ENCODE measurements at places on chromosomes 3 and 15.

- no peak for DNase-seq
Measured at GRCh38 chr3:17011728-17012338, 127.1 kb downstream of the PLCL2 start.

DNA sequence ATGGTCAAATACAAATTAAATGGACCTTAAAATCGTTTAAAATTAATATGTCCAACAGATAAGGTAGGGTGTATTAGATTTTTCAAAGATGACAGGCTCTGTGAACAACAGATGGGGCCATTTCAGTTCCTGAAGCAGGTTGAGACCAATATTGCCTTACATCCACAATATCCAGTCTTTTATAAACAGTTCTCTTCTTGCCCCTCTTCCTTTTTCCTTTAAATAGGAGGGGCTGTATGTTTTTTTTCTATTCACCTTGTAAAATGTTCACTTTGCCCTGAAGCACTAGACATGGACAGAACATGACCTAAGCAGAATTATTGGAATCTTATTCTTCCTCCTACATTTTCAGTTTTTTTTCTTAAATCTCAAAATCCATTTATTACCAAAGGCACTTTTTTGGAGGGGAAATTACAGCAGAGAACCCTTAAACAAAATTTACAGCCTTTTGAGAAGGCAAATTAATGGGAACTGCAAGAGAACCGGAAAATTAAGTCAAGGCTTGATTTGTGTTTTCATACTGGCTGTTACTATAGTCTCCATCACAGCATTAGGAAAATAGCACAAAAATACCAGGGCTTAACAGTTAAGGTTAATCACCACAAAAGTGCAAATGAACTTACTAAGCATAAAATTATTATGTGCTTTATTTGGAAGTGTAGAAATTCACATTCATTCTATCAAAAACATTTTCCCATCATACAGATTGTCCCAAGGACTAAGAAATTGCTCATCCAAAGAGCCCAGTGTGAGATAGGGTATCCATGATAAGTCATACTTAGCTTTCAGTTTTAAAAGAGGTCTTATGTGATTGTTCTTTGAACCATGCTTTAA lies 55.8 kb downstream of the CMSS1 start:
- DNase-seq = no peak

DNA sequence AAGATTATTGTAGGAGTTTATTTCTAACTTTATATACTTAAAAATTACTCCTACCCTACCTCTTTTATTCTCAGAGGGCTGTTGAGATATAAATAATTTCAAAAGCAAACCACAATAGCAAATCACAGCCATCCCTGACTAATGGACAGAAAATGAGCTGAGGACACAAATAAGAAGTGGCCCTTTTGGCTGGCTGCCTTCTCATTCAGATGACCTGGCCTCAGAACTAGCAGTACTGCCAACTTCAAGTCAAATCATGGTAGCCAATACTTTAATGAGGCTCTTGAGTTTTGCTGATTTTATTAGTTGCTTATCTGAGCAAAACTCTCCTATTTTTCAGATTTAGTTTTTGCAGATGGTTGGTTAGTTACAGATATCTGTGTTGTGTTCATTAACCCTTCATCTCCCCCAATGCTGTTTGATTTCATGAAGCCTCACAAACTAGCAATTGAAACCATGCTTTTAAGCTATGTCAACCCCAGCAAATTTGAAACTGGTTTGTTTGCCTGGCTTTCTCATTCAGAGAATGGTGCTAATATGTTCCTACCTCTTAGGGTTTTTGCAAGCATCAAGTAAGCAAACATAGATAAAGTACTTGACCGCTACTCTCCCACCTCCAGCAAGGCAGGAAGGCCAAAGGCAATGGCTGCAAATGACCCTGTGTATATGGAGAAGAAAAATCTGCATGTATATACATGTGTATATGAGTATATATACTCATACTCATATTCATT lies 73.4 kb upstream of the HACD2 start:
- DNase-seq = peak; percentile 82

DNA sequence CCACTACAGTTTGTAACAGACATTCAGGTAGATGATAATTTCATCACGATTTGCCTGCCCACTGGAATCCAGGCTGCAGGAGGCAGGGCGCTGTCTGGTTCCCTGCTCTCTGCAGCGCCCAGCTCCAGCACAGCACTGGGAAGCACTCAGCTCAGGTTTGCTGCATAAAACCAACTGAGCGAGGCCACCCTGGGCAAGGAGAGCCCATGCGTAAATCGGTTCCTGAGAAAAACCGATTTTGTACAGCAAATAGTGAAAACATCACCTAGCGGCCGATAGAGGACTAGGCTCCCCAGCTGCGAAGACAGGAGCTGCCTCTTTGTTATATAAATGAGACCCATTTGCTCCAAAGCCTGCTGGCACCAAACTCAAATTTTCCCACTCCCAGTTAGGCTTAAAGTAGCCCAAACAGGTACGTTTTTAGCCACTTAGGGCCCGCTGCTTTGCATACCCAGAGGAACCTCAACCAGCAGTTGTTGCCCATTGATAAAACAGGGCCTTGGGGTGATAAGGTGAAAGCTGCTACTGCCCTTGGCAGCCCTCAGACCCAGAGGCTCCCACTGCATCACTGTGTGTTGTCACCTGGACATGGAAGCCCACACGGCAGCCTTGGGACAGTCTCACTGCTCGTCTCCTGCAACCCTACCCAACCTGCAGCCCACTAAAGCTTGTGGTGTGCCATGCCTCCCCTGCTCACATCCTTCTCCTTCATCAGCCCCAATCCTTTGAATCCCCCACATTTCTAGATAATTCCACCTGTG lies 47.5 kb downstream of the ALDH1L1 start:
- peak; percentile 2 for DNase-seq

GRCh38 chr15:48748535-48748934 lies 62.3 kb downstream of the CEP152 start:
- no peak for DNase-seq

GRCh38 chr3:67059443-67059842 lies 61.3 kb downstream of the KBTBD8 start:
- DNase-seq = no peak

DNA sequence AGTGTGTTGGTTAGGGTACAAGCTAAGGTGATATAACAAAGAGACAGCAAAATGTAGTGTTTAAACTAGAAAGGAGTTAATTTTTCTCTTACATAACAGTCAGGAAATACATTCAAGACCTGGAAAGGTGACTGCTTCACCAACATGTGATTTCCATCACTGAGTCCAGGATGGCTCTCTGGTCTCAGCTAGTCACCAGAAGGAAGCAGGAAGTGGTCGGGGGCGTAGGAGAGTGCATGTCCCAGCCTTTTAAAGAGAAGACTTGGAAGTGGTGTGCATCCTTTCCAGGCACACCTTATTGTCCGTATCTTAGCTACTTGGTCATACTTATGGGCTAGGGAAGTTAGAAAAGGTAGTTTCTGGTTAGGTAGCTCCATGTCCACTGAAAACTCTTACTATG lies 11.1 kb upstream of the UBE2Q2 start:
- no peak for DNase-seq

GRCh38 chr15:77582763-77583162 lies 49.9 kb downstream of the LINGO1 start:
- DNase-seq = no peak

- DNase-seq = no peak
Measured at GRCh38 chr3:36178018-36178417, 202.3 kb upstream of the STAC start.

DNA sequence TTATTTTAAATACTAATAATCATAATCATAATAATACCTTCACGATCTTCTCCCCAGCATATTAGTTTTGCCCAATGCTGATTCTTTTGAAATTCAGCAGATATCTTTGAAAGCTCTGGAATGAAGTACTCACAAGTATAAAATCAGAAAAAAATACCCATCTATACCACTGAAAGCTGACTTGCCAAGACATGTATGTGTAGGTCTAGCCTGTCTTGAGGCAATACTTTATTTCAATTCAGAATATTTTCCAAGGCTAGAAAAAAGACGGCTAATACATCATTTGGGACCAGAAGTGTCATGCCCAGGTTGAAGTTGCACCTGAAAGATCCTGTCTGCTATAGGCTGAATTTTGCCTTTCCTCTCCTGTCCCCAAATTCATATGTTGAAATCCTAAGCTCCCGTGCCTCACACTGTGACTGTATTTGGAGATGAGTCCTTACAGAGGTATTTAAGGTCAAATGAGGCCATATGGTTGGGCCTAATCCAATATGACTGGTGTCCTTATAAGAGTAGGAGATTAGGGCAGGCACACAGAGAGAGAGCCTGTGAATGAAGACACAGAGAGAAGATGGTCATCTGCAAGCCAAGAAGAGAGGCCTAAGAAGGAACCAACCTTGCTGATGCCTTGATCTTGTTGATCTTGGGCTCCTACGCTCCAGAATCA lies 255.9 kb upstream of the CMC1 start:
- peak; percentile 1 for DNase-seq

GRCh38 chr15:55766676-55767075 lies 23.7 kb upstream of the PRTG start:
- DNase-seq = no peak

- no peak for DNase-seq
Measured at GRCh38 chr15:25220834-25221233, 218.0 kb downstream of the UBE3A start.

- DNase-seq = no peak
Measured at GRCh38 chr15:85693277-85693676, 101.4 kb downstream of the KLHL25 start.

GRCh38 chr3:29618395-29619282 lies 337.8 kb downstream of the RBMS3 start:
- DNase-seq = no peak

DNA sequence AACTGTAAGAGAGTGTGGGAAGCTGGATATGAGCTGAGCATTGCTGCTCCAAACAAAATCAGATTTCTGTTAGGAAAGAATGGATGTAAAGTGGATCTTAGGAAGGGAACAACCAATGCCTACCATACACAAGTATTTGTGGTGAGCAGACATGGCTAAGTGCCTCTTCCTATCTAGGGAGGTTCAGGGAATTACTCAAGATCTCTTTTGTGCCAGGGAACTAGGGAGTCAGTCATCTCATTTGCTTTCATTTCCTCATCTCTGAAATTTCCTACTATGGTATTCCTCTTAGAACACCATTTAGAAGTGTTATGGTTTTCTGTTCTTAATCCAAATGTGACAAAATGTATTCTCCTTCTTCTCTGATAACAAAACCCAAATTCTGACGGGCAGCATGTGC lies 396.5 kb downstream of the FHIT start:
- DNase-seq = no peak

GRCh38 chr3:71305231-71306206 lies 278.0 kb downstream of the FOXP1 start:
- no peak for DNase-seq

DNA sequence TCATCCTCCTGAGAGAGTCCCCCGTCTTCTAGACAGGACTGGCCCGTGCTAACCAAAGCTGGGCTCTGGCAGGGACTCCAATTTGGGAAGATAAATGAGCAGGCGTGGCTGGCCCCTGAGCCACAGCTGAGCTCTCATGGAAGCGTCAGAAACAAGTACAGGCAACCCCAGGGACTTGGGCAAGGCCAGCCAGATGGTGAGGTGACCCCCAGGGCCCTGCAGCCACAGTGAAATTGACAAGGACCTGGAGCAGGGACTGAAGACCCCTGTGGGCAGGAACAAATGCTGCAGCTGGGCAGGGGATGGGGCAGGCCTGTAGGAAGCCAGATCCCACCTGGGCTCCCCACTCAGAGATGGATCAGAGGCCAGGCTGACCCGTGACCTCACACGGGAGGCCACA lies 32.8 kb upstream of the CGNL1 start:
- no peak for DNase-seq

DNA sequence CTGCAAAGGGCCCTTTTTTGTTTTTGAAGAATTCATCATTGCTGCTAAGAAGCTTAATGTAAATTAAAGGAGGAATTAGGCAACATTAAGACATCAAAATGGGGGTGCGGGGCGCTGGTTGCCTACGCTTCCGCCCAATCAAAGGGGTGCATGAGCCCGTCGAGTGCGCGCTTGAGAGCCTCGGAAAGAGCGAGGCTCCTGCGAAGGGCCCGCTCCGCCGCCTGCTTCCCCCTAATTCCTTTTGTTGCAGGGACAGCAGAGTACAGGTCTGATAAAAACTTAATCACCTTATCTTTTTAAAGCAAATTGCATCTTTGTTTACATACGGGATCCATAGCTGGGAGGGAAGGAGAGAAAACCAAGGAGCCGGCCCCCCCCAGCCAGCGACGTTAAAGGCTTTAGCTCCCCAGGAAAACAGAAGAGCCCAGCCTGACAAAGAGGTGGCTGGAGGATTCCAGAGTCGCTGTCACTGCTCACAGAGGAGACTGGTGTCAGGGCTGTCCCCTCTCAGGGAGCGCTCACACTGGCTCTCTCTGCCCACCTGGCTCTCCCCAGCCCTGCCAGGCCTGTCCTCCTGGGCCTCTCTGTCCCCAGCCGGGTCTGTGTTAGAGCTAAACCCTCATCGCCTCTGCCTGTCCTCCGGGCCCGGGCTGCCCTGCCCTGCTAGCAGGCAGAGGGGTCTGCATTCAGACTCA lies 67.3 kb downstream of the DNAJB8 start:
- DNase-seq = no peak

- no peak for DNase-seq
Measured at GRCh38 chr3:102237181-102237580, 197.6 kb upstream of the ZPLD1 start.

DNA sequence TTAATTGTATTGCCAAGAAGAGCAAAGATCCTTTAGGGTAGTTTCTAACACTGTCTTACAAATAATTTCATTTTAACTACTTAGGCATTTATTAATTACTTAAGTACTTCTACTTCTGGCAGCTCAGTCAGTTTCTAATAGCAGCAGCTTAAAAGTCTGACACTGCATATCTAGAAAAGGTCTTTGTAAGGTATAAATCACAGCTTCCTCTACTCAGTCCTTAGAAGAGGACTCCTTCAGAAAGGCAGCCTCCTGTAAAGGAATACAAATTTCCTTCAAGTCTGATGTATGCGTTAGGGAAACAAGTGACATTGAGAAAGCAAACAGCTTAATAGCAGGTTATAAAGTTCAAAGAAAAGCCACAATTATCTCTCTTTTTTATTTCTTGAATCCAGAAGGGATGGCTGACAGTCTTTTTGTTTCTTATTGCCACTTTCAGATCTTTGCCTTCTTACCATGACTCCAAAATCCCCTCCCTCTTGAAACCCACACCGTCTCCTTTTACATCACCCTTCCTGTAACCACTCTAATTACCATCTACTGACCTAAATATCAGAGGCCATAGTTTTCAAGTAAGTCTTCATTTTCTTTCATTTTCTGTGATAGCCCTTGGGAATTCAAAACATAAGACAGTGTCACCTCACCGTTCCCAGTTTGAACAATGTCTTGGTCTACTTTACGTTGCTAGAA lies 109.5 kb downstream of the CGGBP1 start:
- DNase-seq = no peak

GRCh38 chr3:112056451-112056929 lies 22.0 kb downstream of the TMPRSS7 start:
- peak; percentile 66 for DNase-seq

DNA sequence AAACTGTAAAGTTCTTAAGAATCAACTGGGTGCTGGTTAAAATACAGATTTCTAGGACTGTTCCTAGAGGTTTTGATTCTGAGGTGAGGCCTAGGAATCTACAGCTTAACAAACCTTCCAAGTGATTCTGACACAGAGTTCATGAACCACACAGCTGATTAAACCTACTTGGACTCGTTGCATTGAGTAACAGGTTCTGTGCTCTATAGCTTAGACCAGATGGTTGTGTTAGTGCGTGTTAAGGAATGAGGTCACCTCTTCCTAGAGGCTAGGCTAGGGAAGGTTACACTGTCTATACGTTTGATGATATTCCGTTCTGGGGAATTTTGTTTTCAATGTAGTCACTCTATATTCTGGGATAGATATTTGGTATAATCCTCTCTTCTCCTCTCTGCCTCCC lies 21.9 kb downstream of the EID1 start:
- DNase-seq = no peak
